NCI-H748 treated with DMSO at 0.1 percent for 48 hours (cell line): ENCODE measurements at places on chromosomes 12 and 14.
A peak's percentile ranks its signal among the peaks of the same experiment; 100 is the strongest.

DNA sequence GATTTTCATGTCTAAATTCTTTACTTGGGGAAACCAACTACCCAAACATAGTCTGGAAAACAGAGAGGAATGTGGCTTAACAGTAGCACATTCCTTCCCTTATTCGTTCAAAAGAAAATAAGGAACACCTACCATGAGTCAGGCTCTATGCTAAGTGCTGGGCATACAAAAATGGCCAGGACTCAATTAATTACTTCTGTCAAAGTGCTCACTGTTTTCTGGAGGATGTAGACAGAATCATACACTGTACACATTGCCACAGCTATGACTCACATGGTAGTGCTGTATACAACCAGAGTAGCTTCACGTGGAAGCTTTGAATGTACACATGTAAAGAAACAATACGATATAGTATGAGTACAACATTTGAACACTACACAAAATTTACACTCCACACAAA is 50.1 kb downstream of the SLC25A21 start:
- no peak for DNase-seq

DNA sequence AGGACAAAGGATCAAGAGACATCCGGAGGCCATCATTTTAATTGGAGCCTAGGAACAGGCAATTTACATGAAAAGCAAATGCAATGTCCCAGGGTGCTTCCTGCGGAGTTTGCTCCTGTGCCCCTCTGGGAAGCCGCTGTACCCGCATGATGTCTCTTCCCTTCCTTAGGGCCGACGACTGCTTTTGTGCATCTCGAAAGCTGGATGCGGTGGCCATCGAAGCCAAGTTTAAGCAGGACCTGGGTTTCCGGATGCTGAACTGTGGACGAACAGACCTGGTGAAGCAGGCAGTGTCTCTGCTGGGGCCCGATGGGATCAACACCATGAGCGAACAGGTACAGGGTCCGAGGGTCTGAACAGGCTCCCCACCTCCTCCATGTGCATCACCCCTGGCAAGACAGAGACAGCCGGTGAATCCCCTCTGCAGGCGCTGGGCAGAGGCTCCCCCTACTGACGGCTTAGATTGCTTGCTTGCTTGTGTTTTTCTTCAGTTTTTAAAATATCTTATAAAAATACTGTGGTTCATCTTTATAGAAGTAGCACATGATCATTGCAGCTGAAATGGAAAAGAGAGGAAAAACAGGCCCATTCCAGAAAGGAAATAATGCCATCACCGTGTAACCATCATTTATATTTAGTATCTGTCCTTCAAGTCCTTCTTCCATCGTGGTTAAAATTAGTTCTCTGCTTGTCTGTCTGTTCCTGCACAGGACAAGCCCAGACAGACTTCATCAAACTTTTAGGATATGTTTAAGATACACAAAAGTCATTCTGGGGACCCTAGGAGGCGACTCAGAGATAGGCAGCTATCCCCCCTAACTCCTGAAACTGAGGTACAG is 75.4 kb upstream of the PWP1 start:
- DNase-seq = no peak

GRCh38 chr12:124632519-124632984 is 65.1 kb upstream of the NCOR2 start:
- DNase-seq = no peak

DNA sequence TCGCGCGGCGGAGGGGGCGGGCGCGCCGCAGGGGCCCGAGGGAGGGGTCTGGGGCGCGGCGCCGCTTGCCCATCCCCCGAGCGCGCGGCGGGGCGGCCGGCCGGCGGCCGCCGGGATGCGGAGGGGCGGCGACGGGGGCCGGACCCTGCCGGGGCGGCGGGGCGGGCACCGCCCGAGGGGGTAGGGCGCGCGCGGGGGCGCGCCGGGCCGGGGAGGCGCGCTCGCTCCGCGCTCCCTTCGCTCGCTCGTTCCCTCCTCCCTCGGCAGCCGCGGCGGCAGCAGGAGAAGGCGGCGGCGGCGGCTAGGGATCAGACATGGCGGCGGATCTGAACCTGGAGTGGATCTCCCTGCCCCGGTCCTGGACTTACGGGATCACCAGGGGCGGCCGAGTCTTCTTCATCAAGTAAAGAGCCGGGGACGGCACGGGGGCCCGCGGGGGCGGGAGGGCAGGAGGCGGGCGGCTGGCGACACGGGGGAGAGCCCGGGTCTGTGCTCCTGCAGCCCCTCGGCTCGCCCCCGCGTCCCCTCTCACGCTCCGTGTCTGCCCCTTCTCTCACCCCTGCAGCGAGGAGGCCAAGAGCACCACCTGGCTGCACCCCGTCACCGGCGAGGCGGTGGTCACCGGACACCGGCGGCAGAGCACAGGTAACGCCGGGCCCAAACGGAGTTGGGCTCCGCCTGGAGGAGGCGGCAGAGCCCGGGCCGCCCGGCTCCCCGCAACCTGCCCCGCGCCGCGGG is at the start of gene PLEKHA5:
Gene PLEKHA5, plus strand, starts transcription at position 248 of the 738 bp plus-strand sequence. Its CDS starts 67 bp downstream, at position 315.
- peak; percentile 50 for DNase-seq

- no peak for DNase-seq
Observed at GRCh38 chr12:14573118-14573517, 5.4 kb upstream of the PLBD1 start.

GRCh38 chr14:83638748-83639504 is 1891.0 kb upstream of the FLRT2 start:
- DNase-seq = peak; percentile 68

DNA sequence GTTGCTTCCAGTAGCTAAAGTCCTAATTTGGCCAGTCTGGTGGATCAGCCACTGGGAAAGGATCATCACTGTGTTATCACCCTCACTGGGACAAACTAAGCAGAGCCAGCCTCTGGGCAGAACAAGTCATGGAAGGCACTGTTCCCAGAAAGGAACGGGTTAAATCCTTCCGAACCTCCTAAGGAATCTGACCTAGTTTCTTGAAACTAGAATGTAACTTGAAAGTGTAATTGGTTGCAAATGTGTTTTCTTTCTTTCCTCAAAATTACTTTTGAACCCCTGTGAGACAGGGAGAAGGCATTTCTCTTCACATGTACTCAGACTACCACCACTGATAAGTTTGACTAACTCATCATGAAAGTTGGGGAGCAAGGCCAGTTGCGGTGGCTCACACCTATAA is 18.7 kb upstream of the KICS2 start:
- DNase-seq = no peak

GRCh38 chr12:48512855-48513254 is 12.6 kb upstream of the OR8S1 start:
- DNase-seq = no peak

- no peak for DNase-seq
Observed at GRCh38 chr14:54683882-54684794, 117.2 kb downstream of the SAMD4A start.

DNA sequence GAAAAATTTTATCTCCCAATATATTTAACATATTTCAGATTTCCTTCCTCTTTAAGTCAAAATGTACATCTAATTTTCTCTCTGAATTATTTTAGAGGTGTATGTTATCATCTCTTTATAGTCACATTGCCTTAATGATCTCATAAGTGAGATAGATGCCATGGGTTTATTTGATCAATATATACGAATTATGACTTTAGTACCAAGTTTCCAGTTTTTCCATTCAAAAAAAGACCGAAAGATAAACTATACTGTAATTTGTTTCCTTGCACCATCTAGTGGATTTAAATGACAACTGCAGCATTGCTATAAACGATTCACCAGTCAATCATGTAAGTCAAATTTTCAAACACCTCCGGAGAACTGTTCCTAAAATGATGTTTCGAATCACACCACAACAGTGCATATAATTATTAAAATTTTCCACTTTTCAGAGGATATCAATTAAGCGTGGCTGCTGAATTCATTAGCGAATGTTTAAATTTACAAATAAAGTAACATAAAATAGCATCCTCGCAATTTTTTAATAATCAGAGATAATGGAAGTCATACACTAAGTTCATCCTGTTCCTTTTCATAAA is 419 bp upstream of the ATXN7L3B start:
- DNase-seq = peak; percentile 79

- DNase-seq = no peak
Observed at GRCh38 chr14:53528185-53528671, 375.1 kb upstream of the DDHD1 start.

DNA sequence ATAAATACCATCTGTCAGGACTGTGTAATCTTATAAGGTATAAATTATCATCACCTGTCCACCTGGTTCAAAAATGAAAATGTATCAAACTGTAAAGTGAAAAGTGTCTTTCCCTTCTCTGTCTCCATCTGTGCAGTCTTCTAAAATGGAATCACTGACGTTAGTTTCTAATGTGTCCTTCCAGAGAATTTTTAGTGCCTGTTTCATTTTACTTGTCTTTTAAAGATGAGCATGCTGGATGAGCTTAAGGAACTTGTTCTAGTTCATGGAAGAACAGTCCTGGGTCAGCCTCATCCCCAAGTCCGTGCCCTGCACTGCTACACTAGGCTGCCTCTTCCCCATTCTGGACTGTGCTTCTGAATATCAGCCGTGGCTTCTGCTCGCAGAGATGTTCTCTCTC is 5.4 kb upstream of the NT5DC3 start:
- no peak for DNase-seq

DNA sequence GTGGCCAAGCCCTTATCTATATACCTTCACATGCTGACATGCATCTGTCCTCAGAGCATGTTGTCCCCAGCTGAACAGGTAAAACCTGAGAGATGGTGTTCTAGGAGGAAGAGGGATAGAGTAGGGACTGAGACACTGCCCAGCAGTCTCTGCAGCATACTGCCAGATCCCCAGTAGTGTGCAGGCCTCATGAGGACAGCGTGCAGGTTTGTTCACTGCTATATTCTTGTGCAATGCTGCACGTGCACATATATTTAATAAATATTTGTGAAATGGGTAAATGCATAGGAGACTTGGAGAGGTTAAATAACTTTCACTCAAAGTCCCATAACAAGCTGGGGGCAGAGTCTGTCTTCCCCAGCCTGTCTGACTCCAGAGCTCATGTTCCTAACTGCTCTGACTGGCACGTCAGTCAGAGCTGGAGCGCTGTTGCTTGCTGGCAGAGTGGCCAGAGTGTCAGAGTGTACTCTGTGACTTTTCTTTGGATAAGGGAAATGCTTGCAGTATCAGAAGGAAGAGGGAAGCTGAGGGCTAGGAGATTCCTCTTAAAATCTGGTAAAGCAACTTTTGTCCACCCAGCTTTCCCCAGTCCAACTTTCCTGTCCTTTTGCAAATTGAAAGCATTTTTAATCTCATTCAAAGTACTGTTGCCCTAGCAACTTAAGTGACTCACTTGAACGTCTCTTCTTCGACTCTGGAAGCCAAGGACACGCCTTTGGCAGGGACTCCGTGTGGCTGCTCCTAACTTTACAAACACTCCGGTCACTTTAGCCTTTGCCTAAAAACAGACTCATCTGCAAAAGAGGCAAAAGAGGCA is 14.9 kb upstream of the POLR3B start:
- no peak for DNase-seq

DNA sequence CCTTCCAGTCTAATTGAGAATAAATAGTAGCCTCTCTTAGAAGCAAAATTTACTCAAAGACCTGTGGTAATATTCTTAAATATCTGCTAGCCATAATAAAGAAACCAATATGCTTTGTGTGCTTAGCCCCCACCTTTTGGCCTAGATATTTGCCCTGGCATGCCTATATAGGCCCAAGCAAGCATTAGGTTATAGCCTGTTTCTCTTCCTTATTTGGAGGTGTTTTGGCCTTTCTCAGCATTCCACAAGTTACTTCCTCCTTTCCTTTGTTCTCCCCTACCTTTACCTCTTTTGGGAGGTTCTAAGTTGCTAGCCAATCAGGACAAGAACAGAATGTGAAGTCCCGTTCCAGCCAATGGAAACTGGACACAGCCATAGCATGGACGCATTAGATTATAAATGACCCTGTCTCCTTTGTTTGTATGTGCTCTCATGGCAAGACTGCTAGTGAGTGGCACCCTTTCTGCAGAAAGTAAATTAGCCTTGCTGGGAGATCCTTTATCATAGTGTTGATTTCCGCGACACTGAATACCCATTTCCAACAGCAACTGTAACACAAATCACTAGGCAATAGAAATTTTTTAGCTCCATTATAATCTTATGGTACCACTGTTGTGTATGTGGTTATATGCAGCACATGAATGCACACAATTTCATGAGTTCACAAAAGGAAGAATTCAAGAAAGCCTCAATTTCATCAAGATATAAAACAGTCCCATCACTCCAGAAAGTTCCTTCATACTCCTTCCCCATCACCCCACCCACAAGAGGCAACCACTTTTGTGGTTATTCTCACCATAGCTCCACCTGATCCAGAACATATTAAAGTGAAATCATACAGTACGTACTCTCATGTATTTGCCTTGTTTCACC is 37.6 kb downstream of the CEP83 start:
- DNase-seq = no peak
